Left lung (tissue), 14 donors: ENCODE measurements at places on chromosomes 5 and 9. TPM values are rescaled to one million over a fixed set of nuclear protein-coding genes. Genes with fewer than 3 reads are reported as not detected.
A peak's percentile ranks its signal among the peaks of the same experiment; 100 is the strongest.

- DNase-seq = no peak
These were observed 13.9 kb upstream of the NR5A1 start for GRCh38 chr9:124521142-124521541.

DNA sequence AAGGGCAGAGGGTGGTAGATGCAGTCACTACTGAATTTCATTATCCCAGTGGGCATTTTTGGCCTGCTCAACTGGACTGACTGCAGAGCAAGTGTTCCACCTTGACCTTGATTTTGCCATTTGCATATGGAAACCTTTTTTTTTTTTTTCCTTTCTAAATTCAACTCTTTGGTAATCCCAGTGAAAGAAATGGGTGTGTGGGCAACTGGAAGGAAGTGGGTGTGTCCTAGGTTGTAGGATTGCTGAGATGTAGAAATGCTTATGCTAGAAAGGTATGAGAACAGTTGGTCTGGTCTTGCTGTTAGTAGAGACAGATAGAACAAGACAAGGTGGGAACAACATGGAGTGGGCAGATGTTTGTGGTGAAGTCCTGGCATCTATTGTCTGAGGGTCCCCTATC lies 7.8 kb upstream of the IL12B start:
- no peak for DNase-seq

- DNase-seq = no peak
These were observed 215.6 kb upstream of the DMAC1 start for GRCh38 chr9:8014997-8015682.

DNA sequence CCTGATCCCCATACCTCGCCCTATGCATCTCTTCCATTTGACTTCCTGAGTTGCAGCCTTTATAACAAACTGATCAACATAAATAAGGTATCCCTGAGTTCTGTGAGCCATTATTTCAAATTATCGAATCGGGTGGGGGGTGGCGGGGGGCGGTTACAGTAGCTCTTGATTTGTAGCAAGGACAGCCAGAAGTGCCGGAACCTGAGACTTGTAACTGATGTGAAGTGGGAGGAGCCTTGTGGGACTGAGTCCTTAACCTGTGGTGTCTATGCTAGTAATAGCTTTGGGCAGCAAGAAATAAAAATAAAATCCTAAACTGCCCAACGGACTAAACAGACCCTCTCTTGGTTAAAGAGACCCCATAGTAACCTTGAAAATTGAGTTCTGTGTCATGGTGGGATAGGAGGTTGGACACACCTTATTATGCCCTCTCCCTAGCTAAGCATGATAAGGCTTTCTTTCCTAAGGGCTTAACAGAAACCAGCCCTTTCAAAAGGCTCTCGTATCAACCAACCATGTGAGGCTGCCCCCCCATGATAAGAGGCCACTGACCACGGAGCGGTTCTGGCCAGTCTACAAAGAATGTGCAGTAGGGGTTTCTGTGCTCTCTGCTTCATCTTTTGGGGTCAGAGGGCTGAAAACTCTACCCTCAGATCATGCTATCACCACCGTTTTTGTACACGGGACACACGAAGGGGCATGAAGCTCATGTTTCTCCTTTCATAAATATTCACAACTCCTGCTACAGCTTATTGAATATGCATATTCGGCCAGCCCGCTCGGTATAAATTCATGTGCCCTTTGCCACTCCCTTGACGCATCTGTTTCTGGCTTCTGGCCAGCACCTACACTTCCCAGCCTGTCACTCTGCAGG lies 39.5 kb upstream of the IQGAP2 start:
- DNase-seq = peak; percentile 26

- DNase-seq = no peak
These were observed 531.6 kb upstream of the KLF4 start for GRCh38 chr9:108021096-108021710.

- no peak for DNase-seq
These were observed 47.8 kb downstream of the PTPN3 start for GRCh38 chr9:109450346-109450745.

GRCh38 chr5:37712750-37713149 lies 127.1 kb downstream of the GDNF start:
- no peak for DNase-seq

Gene ZNF79
- total RNA-seq = 7.7 TPM

Gene ADAMTS2
- total RNA-seq = 68.2 TPM

Gene NIM1K
- 3.0 TPM for total RNA-seq

Gene PCDHA6
- total RNA-seq = 1.8 TPM
